DMS153 (cell line): ENCODE measurements at places on chromosomes 13 and 19.

DNA sequence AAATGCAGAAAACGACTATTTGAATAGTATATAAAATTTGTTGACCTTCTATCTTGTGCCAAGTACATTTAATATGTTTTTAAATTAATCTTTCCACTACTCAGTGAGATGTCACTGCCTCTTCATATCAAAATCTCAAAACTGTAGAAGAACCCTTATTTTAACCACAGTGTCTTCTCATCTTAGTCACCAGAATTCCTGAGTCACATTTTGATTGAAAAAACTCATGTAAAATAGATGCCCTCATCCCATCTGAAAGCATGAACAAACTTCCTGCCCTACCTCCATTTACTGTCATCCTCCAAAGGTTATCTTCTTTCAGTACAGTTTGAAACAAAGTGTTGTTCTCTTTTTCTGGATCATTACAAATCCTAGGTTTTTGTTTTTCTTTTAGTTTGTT is 1215.4 kb downstream of the PCDH9 start:
- no peak for DNase-seq

DNA sequence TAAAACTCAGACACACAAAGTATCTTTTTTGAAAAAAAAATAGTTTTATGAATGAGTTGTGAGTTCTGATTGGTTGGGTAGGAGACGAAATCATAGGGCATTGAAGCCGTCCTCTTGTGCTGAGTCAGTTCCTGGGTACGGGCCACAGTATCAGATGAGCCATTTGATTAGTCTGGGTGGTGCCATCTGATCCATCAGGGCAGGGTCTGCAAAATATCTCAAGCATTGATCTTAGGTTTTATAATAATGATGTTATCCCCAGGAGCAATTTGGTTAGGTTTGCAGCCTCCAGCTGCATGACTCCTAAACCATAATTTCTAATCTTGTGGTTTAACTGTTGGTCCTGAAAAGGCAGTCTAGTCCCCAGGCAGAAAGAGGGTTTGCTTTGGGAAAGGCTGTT is 1310.6 kb downstream of the SLITRK1 start:
- no peak for DNase-seq

DNA sequence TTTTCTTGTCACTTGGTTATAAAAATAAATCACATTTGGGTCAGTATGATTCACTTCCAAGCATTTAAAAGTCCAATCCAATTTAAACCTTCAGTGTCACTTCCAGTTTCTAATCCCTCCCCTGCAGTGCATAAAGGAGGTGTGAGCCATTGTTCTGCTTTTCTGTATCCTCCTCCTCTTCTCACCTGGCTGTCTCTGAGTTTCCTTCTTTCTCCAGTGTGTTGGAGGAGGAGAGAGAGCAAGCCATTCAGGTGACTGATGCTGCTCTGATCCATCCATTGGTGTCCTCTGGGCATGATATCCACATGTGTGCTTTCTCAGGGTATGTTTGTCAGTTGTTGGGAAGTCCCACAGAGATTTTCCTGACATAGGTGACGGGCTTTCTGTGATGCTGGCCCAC is 1.2 kb downstream of the NUDT15 start:
- DNase-seq: no peak

DNA sequence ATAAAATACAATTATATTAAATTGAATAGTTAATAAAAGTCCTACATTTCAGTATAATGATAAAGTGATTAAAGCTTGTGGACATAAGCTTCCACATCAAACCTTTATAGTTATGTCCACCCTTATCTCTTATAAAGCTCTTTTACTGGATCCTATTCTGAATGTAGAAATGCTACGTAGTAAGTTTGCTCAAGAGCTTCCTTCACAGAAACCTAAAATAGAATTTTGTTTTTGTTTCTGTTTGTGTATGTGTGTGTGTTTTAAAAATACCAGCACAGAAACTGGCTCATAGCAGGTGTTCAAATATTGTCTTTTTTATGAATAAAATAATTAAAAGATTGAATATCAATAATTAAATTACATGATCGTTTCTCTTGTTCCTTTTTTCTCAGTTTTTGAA is 21.0 kb upstream of the UFM1 start:
- DNase-seq: no peak

DNA sequence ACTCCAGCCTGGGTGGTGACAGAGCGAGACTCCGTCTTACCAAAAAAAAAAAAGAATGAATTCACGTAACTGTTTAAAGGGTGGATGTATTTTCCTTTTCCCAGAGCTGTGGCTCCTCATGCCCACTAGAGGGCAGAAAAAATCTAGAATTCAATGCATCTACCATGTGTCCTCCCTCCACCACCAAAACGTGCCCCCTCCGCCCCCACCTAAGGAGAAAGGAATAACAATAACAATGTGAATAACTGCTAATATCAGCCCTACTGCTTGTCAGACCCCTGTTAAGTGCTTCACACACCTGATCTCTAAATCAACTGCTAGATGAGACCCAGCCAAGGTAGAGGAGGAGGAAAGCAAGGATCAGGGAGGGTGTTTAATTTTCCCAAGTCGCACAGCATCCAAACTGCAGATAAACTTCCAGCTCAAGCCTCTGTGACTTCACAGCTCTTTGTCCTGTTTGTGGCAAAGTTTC is 20.2 kb upstream of the PNMA8B start:
- DNase-seq: no peak

- peak; percentile 6 for DNase-seq
These were observed 9.9 kb downstream of the ARL11 start for GRCh38 chr13:49638030-49638743.

DNA sequence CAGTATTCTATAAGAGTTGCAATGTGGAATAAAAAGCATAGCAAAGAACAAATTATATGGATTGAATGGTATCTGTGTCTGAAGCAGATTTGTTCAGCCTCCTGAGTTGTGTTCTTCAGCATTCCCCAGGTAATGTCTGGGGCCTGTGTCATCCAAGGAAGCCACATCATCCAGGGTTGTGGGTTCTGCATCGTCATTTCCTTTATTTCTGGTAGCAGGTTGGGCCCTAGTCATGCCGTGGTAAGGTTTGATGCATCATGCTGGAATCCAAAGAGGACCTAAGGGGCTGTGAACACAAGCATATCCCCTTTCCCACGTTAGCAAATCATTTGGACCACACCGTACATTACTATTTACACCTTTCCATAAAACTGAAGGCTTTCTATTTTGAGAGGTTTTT is 131.0 kb upstream of the ZNF91 start:
- no peak for DNase-seq

GRCh38 chr19:1394252-1395193 is 6.8 kb downstream of the GAMT start:
- no peak for DNase-seq

GRCh38 chr19:27974082-27974513 is 1238.9 kb downstream of the UQCRFS1 start:
- DNase-seq: no peak

DNA sequence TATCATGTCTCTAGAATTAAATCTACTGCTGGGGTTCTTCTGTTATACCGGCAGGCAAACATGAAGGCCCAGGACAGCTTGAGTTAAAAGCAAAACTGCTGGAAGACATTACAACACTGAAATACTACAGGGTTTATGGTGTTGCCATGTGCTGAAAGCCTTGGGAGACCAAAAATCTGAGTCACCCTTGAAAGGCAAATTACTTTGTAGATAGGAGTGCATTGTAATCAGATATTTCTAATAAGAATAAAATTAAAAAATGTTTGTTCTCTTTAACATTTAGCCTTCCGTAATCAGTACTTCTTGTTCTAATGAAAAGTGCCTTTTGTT is 181.3 kb downstream of the PCDH9 start:
- no peak for DNase-seq

- DNase-seq: no peak
These were observed 420.8 kb upstream of the GPC6 start for GRCh38 chr13:92805766-92806165.

- no peak for DNase-seq
These were observed 130.7 kb downstream of the STK24 start for GRCh38 chr13:98446234-98446621.

GRCh38 chr19:36719687-36720556 is 32.5 kb downstream of the ZNF567 start:
- no peak for DNase-seq

DNA sequence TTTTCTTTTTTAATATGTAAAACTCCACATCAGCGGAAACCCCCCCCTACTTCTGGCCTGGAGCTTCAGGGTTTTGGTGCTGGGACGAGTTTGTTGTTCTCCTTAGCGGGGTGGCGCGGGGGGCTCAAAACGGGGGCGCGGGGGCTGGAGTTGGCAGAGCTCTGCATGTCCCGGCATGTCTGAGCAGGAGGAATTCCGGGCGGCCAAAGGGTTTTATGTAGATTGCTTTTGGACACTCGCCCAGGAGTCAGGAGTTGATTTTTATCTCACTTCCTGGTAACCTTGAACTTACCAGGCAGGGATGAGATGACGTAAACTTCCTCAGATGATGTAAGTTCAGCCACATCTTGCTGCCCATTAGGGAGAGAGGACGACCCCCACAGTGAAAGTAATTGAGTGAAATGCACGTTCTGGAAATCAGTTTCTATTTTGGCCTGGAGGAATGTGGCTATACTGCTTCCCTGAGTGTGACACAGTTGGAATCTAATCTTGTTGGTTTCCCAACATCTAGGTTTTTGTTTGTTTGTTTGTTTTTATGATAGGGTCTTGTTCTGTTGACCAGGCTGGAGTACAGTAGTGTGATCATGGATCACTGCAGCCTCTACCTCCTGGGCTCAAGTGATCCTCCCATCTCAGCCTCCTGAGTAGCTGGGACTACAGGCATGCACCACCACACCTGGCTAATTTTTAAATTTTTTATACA is 21.0 kb upstream of the GDF15 start:
- DNase-seq: peak; percentile 94

DNA sequence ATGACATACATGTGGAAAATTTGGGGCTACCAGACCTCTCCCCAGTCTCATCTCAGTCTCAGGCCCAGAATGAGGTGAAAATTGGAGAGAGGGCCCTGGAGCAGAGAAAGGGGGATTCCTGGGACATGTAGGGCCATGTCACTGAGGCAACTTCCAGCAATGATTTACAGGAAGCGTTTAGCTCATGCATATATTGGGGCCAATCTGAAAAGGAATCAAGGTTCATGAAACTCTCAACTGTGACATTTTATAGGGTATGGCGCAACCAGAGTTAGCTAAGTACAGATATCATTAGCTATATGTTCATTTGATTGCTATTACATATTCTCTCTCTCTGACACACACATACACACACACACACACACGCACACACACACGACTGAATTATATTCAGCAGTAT is 86.3 kb downstream of the RNASEH2B start:
- no peak for DNase-seq

GRCh38 chr19:51010066-51010795 is 8.8 kb upstream of the KLK8 start:
- DNase-seq: no peak
